Sigmoid colon (tissue), 7 donors: ENCODE measurements at places on chromosomes 7 and 10. TPM values are rescaled to one million over a fixed set of nuclear protein-coding genes. Genes with fewer than 3 reads are reported as not detected.

GRCh38 chr10:77821551-77821950, 105.0 kb downstream of the DLG5 start:
- H3K27ac ChIP-seq: no peak overlapping the region
- H3K27me3 ChIP-seq: no peaks in the 10 kb centered on the region
- no peaks in the 10 kb centered on the region for H3K4me1 ChIP-seq
- no peak overlapping the region for H3K4me3 ChIP-seq

DNA sequence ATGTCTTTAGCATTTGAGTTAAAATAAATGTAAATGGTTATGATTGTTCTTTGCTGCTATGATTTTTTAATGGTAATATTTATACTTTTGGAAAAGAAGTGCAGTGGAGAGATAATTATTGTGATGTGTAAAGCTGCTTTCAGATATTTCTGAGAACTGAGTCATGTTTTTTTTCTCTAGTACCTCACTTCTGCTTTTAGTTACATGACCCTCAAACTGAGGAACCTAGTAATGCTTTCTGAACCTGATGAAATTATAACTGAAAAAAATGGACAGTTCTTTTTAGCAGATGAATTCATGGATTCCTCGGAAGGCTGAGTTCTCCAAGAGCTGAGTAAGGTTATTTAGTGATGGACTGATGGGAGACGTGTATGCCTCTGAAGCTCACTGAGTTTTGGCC, 167.8 kb downstream of the CDCA7L start:
- H3K4me3 ChIP-seq: no peak overlapping the region
- no peaks in the 10 kb centered on the region for H3K4me1 ChIP-seq
- no peak for DNase-seq

- H3K4me3 ChIP-seq: no peak overlapping the region
- no peaks in the 10 kb centered on the region for H3K27me3 ChIP-seq
- no peaks in the 10 kb centered on the region for H3K4me1 ChIP-seq
- H3K36me3 ChIP-seq: no peaks in the 10 kb centered on the region
These were observed 11.5 kb downstream of the TAS2R16 start for GRCh38 chr7:122984021-122984420.

- H3K36me3 ChIP-seq: no peaks in the 10 kb centered on the region
- no peaks in the 10 kb centered on the region for H3K27me3 ChIP-seq
- no peak overlapping the region for H3K27ac ChIP-seq
- H3K4me1 ChIP-seq: no peaks in the 10 kb centered on the region
- H3K4me3 ChIP-seq: no peak overlapping the region
- no peak for DNase-seq
These were observed 126.1 kb upstream of the KCNMA1 start for GRCh38 chr10:77763453-77764430.

GRCh38 chr7:142391191-142391992, 133.5 kb upstream of the PRSS58 start:
- H3K4me3 ChIP-seq: no peak overlapping the region
- no peaks in the 10 kb centered on the region for H3K4me1 ChIP-seq
- H3K27ac ChIP-seq: no peak overlapping the region
- no peak for DNase-seq

- H3K4me1 ChIP-seq: peaks cover 12% of the 10 kb centered on the region
- no peak overlapping the region for H3K4me3 ChIP-seq
- H3K36me3 ChIP-seq: no peaks in the 10 kb centered on the region
- no peaks in the 10 kb centered on the region for H3K27me3 ChIP-seq
- DNase-seq: no peak
- H3K27ac ChIP-seq: peak overlapping the region; percentile 11
These were observed 19.5 kb downstream of the LMOD2 start for GRCh38 chr7:123675181-123675473.

- H3K36me3 ChIP-seq: no peaks in the 10 kb centered on the region
- H3K4me1 ChIP-seq: no peaks in the 10 kb centered on the region
- no peak overlapping the region for H3K4me3 ChIP-seq
- DNase-seq: peak; percentile 3
- H3K27me3 ChIP-seq: peaks cover 52% of the 10 kb centered on the region
These were observed 2.6 kb upstream of the TMEM130 start for GRCh38 chr7:98872328-98872924.

GRCh38 chr10:52740913-52741675, 31.5 kb downstream of the MBL2 start:
- no peaks in the 10 kb centered on the region for H3K36me3 ChIP-seq
- H3K27ac ChIP-seq: no peak overlapping the region
- no peaks in the 10 kb centered on the region for H3K27me3 ChIP-seq
- H3K4me3 ChIP-seq: no peak overlapping the region

GRCh38 chr10:75733135-75733890, 301.9 kb downstream of the LRMDA start:
- H3K36me3 ChIP-seq: no peaks in the 10 kb centered on the region
- no peaks in the 10 kb centered on the region for H3K27me3 ChIP-seq
- no peak overlapping the region for H3K4me3 ChIP-seq
- no peaks in the 10 kb centered on the region for H3K4me1 ChIP-seq
- no peak for DNase-seq
- no peak overlapping the region for H3K27ac ChIP-seq

- no peak overlapping the region for H3K27ac ChIP-seq
- H3K4me3 ChIP-seq: no peak overlapping the region
- DNase-seq: peak; percentile 19
- H3K27me3 ChIP-seq: no peaks in the 10 kb centered on the region
These were observed 10.3 kb upstream of the CALML5 start for GRCh38 chr10:5509691-5510090.

GRCh38 chr10:121088524-121088923, 237.4 kb downstream of the WDR11 start:
- H3K4me1 ChIP-seq: peaks cover 8% of the 10 kb centered on the region
- H3K27ac ChIP-seq: no peak overlapping the region
- no peak for DNase-seq
- H3K4me3 ChIP-seq: no peak overlapping the region
- no peaks in the 10 kb centered on the region for H3K36me3 ChIP-seq

DNA sequence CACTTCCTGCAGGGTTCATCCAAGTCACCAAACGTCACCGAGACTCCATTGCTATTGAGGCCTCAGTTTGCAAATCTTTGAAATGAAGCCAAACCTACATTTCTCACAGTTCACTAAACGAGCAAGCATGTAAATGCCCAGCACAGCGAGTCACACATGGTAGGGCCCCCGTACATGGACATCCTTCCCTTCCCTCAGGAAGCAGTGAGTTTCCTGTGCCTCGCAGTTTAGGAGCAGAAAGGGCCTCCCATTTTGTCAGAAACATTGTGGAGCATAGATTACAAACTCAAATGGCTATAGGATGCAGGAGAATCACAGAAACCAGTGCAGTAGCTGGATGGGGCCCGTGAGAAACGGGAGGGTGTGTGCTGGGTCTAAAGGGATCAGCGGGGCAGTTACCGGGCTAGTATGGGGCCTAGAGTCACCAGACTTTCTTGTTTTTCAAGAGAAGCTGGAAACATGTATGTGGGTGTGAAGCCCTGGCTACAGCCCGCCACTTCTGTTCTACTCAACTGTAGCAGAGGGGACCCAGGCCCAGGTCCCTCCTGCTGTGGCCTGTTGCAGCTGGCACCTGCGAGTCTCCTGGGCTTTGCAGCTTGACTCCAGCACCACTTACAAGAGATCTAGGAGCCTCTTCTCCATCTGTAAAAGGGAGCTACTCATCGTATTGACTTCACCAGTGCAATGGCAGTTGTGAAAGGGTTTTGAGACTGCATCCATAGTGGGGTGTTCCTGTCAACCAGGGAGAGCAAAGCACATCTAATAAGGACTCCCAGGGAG, 14.2 kb upstream of the SLC18A3 start:
- DNase-seq: no peak
- H3K27me3 ChIP-seq: peaks cover 16% of the 10 kb centered on the region
- no peak overlapping the region for H3K4me3 ChIP-seq
- no peak overlapping the region for H3K27ac ChIP-seq

The DGKI gene
- polyA plus RNA-seq: 0.60 TPM

The FBXW4 gene
- polyA plus RNA-seq: 28.4 TPM

The TBATA gene
- not detected for polyA plus RNA-seq

The CPN1 gene
- polyA plus RNA-seq: not detected

The CELF2 gene
- 6.0 TPM for polyA plus RNA-seq

The IFIT1 gene
- 27.1 TPM for polyA plus RNA-seq

The TMEM209 gene
- 3.7 TPM for polyA plus RNA-seq

The ANKRD1 gene
- 8.4 TPM for polyA plus RNA-seq

The SLC18A3 gene
- polyA plus RNA-seq: 0.98 TPM

The KNDC1 gene
- polyA plus RNA-seq: under 0.01 TPM

The SMARCD3 gene
- 9.5 TPM for polyA plus RNA-seq

The HIBADH gene
- polyA plus RNA-seq: 36.0 TPM
